ENCODE measurements at places on chromosomes 5 and 9.

- no peak for DNase-seq
These were observed 100.3 kb downstream of the PAX5 start for GRCh38 chr9:36933676-36934215.

GRCh38 chr5:132428484-132429462 lies 59.3 kb downstream of the SLC22A5 start:
- no peak for DNase-seq

- no peak for DNase-seq
These were observed 77.0 kb downstream of the GNAQ start for GRCh38 chr9:77954666-77955015.

- DNase-seq, result no peak
These were observed 39.8 kb downstream of the POLK start for GRCh38 chr5:75551471-75551870.

GRCh38 chr5:73443829-73444498 lies 4.6 kb downstream of the FOXD1 start:
- no peak for DNase-seq

DNA sequence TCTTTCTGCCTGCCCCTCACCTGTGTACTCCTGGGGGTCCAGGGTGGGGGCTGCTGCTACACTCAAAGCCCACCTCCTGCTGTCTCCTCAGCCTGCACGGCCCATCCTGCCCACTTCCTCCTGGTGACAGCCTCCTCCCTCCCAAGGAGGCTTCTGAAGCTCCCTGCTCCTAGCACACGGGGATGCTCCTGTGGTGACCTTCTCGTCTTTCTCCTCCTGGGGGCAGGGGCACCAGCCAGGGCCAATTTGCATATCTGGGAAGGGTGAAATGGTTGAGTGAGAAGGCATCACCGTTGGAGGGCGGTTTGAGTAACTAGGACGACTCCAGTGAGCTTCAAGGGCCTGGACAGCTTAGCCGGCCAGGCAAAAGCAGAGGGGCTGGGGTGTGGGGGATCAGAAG lies 51.9 kb upstream of the COL5A1 start:
- DNase-seq, result no peak

DNA sequence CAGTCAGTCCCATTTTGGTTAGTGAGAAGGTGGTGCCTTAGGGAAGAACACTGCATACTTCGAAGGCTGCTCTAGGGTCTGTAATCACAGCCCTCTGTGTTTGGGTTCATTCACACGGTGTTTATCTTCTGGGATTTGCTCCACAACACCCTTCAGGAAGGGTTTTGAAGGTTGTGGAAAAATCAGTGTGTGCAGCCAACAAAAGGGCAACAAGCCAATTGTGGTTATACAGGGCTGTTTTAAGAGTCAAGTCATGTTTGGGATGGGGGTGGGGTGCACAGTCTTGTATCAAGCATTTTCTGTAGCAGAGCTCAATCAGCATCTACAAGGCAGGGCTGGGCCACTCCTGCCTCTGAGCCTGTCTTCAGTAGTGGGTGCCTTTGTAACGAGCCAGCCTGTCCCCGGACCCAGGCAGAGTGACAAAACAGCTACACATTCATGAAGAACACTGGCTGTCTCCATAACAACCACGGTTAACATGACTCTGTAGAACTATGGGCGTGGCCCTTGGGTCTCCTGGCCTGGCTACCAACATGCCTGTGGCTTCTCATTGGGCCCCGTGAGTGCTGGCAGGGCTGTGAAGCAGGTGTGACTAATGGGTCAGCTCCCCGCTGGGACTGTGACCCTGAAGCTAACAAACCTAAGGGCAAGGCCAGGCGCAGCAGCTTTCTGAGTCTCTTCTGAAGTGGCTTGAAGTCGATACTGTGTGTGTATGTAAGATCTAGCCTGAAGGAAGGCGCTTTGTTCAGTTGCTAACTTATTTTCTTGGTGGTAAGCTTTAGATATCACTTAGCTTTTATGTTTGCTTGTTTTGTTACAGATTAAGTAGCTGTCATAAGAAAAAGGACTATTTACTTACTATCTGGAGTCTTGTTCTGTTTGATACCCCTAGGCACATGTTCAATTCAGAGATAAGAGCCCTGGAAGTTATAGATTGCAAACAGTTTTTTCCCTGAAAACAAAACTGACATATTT lies 27.9 kb upstream of the GOLM1 start:
- no peak for DNase-seq

DNA sequence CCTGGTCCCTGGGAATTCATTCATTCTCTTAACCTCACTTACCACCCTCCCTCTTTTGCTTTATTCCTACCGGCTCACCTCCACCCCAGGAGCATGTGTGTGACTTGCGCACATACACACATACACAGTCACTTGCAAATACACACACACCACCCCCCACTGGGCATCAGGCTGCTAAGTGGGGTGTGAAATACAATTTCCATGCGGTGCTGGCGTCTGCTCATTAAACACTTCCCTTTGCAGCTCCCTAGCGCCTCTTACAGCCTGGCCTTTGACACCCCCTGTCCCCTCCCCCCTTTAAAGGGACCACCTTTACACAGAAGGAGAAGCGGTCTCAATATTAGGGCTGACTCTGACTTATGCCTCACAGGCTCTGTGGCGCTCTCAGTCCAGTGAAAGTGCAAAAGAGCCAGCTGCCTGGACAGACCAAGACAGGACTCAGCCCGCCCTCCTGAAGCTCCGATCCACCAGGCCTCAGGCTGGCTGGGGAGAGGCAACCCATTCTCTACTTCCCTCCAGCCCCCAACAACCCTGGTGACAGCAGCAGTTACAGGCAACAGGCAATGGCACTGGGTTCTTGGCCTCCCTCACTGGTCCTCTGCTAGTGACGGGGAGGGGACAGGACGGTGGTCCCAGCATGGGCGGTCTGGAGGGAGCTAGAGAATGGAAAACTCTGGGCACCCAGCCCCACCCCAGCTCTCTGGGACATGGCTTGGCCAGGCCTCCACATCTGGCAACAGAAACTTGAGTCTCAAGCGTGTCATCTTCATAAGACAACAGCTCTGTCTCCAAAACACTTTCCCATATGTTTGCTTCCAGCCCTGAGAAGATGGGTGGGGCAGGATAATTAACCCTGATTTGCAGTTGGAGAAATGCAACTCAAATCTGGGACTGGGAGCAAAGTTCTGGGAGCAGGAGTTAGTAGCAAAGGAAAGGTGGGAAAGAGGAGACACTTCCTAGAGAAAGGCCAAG lies 12.0 kb downstream of the ENHO start:
- no peak for DNase-seq

DNA sequence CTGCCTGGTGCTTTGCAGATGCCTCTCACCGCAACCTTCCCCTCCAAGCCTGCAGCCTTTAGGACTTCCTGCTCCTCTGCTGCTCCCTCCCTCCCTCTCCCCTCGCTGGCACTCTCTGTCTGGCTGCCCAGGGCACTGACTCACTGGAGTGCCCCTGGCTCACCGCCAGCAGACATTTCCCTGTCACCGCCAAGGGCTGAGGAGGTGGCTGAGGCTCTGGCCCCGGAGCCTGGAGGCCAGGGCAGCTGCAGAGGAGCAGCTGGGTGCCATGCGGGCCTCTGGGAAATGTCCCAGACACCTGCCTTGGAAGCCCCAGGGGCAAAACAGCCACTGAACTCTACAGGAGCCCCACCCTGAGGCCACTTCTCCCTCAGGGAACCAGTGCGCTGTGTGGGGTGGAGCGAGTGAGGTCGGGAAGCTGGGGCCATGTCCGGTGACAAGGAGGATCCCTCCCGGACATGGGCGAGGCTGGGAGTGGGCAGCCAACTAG lies 53.4 kb downstream of the TENT4A start:
- DNase-seq, result peak; percentile 69

DNA sequence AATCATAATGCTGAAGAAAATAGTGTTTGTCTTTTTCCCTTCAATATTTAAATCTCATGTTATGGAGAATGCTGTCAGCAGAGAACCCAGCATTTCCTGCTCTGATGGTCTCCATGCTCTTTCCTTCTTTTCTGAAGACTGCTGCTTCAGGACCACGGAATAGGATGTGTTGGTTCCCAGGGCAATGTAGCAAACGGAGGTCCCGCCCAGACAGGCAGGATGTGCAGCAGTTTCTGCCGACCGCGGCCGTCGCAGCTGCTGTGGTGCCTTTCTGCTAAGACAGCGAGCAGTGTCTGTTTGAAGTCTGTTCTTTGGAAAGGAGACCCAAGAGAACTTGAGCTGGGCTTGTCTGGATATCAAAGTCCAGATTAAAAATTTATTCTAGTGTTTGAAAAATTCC lies 654.3 kb downstream of the CCDC171 start:
- peak; percentile 9 for DNase-seq

GRCh38 chr9:133737774-133738639 lies at the start of gene SARDH:
Gene SARDH (minus strand): TSS chr9:133738352. CDS start chr9:133734173, 4,179 bp downstream.
- DNase-seq, result peak; percentile 50

- no peak for DNase-seq
These were observed 61.6 kb downstream of the ENTREP1 start for GRCh38 chr9:69386651-69387050.

GRCh38 chr5:76617229-76617628 lies 6.0 kb downstream of the F2RL2 start:
- DNase-seq, result no peak

DNA sequence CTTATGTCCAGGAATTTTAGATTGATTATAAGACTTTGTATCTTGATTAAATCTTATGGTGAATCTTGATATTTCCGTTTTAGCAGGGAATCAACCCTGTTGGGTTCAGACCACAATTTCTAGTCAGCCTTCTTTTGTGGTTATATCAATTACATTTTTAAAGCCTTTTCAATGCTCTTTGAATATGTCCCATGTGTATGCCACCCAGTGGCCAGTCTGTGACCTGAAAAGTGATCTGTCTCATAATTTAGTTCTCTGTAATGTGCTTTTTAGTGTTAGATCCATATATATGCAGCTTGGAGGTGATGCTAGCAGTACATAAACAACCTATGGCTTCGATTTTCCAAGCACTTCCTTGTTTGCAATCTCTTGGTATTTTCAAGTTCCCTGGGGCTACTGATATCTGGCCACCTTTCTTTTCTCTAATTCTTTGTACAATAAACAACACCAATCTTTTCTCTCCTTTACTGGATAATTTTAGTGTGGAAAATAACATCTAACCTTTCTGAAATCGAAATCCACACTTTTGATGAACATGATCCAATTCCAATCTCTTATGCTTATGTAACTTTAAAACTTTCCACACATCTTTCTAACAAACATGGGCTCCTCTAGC lies 28.8 kb downstream of the PDE8B start:
- peak; percentile 21 for DNase-seq

DNA sequence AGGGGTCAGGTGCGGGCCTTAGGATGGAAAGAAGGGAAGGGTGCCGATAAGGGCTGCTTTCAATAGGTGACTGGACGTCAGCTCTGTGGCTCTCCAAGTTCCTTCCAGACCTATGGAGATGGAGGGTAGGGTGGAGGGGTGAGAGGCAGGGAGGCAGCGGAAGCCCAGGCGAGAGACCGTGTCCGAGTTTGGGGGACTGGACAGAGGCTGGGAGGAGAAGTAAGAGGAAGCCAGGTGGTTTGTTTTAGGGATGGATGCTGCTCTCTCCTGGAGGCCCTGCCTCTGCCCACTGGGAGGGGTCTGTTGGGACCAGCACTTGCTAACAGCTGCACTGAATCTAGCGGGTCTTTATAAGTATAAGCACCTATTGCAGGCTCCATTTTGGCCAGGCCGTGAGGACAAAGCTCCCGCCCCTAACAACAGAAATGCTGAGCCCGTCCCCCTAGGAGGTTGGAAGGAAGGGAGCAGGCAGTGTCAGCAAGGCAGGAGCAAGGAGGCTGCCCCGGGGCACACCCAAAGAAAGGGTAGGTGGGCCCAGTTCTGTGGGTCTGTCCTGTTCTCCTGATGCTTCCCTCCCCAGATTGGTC lies 167.5 kb downstream of the DAB2IP start:
- DNase-seq, result no peak

DNA sequence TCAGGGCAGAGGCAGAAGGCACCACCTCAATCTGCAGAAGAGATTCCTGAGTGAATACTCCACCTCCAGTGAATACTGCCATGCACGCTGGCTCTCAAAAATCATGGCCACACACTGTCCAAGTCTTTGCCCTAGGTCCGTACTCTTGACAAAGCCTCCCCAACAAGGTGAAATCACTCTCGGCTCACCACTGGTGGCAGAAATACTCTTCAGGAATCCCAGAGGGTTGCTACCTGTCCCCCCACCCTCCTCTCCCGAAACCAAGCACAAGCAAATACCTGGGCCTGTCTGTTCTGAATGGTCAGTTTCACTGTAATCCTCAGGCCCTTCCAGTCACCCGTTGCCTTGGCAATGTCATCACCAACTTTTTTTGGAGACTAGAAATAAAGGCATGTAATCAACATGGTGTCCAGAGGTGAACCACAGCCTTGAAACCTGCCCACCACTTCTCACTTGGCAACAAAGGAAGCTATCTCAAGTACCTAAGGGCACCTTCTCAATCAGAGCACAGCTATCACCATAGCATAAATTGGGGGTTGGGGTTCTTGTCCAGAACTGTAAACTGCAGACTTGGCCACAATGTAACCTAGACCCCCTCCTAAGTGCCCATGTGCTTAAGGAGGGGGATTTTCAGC lies 1.8 kb downstream of the RPL12 start:
- DNase-seq, result no peak

DNA sequence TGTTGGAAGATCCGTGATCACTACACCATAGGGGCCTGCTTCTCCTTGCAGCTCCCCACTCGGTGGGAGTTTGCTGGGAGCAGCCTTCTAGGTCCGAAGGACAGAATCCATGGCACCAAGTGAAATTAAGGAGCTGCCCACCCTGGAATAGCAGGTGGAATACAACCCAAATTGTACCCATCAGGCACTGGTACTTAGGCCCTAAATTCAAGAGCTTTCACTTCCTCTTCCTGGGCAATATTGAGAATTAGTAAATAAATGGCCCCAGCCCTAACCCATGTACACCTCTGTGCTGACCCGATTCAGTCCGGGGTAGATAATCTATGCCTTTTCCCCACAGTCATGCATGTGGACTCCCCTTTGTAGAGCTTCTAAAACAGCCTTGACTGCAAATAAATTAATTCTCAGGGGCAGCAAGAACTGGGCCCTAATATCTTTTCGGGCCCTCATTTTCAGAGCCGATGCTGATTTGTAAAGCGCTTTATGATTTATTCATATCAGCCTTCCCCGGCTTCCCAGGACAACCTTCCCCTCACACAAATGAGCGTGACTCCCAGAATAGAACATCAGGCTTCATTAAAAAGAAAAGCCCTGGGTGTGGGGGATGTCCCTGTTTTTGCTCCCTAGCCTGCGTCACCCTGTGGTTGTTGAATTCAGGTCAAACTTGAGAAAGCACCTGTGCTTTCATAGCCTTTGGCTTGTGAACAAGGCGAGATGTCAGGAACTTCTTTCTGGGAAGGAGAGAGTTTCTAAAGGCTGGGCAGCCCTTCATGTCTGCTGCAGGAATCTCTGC lies 126.1 kb upstream of the TBC1D2 start:
- DNase-seq, result no peak

Measured in activated CD4-positive, alpha-beta T cell treated with anti-CD3 and anti-CD28 coated beads for 48 hours (primary cell).